T-helper 1 cell treated with Interleukin-12 subunit alpha and Interleukin-12 subunit beta and Interleukin-4 antibody, amounts not matched to agents 30 ng/mL and 1 ng/mL, for 36 hours (primary cell): ENCODE measurements at places on chromosomes 16 and 17. TPM values are rescaled to one million over a fixed set of nuclear protein-coding genes. Genes with fewer than 3 reads are reported as not detected.

GRAPL gene
- total RNA-seq: 22.9 and 23.2 TPM in 2 replicates

ABAT gene
- total RNA-seq: 10.4 and 10.7 TPM in 2 replicates

CCL5 gene
- 112 and 114 TPM in 2 replicates for total RNA-seq

NPIPA8 gene
- total RNA-seq: 0.59 and 1.0 TPM in 2 replicates

RGS9 gene
- 4.1 and 4.6 TPM in 2 replicates for total RNA-seq
